ENCODE measurements at places on chromosomes 1 and 21.

GRCh38 chr1:155126556-155127104 lies 1.0 kb upstream of the EFNA1 start:
- peak; percentile 36 for DNase-seq

GRCh38 chr1:68706639-68707317 lies 209.9 kb upstream of the DEPDC1 start:
- DNase-seq, result no peak

- DNase-seq, result no peak
These were observed 24.6 kb upstream of the PRDM15 start for GRCh38 chr21:41903559-41904351.

- peak; percentile 75 for DNase-seq
These were observed 77.9 kb downstream of the GALNT2 start for GRCh38 chr1:230144758-230145504.

DNA sequence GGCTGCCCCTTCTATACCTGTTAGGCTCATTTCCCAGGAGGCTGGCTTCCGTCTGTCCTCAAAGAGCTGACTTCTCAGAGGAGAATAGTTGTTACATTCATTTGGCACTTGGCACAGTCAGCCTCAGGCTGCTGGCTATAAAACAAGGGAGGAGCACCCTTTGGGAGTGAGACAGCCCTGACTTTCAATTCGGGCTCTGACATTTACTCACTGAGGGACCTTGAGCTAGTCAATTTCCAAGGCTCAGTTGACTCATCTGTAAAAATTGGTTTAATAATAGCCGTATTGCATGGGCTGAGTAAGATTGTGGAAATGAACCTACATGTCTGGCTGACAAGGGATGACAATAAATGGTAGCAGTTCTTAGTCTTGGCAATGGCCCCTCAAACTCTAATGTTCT lies 13.7 kb downstream of the ALX3 start:
- DNase-seq, result no peak

GRCh38 chr21:37753122-37753599 lies 163.1 kb downstream of the KCNJ6 start:
- DNase-seq, result no peak

DNA sequence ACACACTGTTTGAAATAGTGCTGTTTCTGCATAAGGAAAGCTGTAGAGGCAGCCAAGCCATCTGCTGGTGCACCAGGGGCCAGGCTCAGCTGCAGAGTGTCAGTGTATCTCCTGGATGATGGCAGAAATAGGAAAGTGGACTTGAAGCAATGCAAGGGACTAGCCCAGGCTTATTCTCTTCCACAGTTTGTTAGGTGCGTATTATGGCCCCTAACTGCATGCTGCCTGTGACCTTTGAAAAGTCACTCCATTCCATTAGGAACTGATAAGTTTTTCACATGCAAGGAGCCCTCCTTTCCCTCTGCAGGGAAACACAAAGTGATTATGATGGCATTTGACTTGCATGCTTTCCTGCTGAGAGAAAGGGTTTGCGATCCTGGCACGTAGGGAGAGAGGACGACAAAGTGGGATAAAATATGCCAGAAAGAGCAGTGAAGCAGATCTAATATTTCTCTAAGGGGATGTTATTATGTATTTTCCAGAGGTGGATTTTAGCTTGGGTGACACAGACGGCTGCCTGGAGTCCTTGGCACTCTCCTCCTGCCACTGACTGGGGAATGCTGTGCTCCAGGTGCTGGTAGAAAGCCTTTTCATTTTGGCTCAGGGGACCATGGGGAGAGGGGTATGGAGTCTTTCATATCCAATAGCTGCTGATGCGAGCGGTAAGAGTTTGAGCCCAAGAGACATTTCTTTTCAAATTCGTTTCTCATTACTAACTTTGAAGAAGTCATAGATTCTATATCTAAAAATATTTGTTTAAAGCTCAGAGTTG lies 402.1 kb upstream of the B3GALT2 start:
- DNase-seq, result no peak

DNA sequence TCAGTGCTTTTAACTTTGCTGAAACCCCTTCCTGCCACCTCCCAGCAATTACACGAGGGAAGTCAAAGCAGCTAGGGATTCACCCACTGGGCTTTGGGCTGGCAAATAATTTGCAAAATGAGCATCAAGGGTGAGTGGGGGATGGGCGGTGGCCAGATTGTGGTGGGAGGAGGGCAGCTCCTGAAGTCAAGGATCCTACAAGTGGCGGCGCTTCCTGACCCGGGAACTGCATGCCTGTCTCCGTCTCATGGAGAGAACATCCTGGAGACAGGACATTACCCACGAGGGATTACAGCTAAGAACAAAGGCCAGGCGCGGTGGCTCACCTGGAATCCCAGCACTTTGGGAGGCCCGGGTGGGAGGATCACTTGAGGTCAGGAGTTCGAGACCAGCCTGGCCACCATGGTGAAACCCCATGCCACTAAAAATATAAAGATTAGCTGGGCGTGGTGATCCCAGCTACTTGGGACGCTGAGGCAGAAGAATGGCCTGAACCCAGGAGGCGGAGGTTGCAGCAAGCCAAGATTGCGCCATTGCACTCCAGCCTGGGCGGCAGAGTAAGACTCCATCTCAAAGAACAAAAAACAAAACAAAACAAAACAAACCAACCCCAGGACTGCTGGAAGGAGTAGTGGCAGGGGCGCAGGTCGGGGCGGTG lies 12.9 kb downstream of the TTC34 start:
- no peak for DNase-seq

DNA sequence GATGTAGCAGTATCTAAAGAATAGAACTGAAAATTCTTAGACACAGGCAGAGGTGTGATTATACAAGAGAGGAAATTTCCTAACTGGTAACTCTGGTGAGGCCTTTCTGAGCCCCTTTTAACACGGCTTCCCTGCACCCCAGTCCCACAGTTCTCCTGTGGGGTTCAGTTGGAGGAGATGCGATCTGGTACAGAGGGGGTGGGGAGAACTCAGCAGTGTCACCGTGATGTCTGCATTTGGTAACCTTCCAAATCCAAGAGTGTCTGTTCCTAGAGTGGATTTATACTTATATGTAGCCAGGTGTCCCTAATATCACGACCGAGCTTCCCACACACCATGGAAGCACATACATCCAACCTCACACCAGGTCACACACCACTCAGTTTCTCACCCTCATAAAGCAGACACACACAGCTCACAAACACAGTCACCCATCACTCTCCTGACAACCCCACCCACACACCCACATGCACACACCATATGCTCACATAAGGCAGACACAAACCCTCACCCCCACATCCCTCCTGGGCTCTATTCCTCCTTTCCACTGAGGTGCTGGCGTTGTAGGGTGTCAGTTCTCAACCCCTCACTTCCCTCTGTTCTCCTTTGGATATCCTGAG lies 48.5 kb downstream of the RHBG start:
- no peak for DNase-seq

DNA sequence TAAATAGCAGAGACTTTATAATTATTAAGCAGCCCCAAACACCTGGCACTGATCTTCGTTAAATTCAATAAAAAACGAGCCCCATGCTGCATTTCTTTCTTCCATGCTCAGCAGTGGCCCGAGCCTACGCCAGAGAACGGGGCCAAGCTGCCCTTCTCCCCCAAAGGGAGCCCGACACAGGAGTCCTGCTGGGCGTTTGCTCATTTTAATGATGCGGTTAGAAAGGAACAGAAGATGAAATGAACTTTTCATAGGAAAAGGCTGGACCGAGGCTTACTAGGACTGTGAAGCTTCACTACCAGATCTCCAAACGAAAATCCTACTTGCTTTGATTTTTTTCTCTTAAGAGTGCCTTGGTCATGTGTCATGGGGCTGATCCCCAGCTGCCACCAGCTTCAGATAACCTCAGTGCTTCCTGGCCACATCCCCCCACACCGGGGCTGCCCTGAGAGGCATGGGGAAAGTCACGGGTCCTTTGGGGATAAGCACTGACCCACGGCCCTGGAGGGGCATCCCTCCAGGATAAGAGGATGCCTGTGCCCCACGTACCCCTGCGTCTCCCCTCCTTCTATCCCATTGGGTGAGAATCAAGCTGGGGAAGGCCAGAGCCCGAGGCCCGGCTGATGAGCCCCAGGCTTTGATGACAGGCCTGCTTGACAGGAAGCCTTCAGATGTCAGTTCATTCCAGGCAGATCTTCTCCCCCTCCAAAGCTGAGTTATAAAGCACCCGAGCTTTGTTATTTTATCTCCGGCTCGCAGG lies 34.2 kb downstream of the PGBD5 start:
- no peak for DNase-seq

DNA sequence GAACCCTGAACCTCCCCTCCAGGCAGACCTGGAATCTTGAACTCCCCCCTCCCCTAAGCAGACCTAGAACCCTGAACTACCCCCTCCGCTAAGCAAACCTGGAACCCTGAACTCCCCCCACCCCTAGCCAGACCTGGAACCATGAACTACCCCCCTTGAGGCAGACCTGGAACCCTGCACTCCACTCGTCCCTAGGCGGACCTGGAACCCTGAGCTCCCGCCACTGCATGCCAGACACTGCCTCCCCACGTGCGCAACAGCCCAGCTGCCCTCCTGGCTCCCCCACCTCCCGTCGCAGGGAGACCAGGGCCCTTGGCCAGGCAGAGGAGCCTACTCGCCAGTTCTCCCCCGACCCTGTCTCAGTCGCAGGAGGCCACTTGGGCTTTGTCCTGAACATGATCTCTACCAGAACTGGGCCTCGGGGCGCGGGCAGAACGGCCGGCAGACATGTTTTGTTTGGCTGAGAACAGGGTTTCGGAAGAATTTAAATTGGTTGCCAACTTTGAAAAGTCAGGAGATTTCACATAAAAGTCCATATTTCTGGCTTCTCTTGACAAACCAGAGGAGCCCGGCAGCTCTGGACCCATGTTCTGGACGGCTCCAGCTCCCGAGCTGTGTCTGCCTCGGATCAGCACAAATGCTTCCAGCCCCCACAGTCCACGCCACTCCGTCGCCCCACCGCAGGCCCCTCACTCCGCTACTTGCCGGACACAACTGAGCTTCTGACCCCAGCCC lies 9.2 kb upstream of the PLEKHG5 start:
- DNase-seq, result no peak

- DNase-seq, result no peak
These were observed 543.2 kb upstream of the CXADR start for GRCh38 chr21:16969636-16970035.

- DNase-seq, result peak; percentile 77
These were observed 148.5 kb downstream of the TENT5C start for GRCh38 chr1:117754061-117754969.

DNA sequence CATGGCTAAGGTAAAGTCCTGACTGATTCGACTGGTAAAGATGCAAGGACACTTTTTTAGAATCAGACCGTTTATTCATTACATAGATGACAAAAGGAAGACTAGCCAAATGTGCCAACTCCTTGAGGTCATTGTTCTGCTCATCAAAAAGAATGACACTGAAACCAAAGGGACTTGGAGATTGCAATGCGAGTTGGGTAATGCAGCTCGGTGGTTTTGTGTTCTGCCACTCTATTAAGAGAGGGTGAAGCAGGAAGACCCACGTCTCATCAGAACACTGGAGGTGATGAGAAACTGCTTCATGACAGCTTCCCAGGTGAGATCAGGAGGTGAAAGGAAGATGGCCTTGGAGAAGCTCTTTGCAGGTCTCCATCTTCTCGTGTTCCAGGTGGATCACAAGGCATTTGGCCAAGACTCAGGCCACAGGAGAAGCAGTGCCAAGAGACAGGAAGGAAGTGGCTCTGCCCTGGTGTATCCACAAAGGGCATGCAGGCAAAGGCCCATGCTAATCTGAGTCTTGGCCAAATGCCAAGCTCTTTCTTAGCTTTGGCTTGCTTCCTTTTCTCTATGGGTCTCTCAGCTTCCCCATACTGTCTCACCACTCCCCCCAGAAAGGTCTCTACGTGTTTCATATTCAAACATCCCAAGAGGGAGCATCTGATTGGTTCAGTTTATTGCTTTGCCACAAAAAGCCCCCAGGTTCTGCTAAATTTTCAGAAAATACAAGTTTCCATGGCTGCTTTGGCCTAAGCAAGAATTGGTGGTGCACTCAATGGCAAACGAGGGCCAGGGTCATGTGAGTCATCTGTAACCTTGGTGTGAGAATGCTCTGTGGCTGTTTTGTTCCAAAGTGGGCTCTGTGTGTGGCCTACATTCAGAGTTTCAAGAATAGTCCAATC lies 5.7 kb upstream of the CCT8 start:
- DNase-seq, result peak; percentile 65

GRCh38 chr1:87712261-87713010 lies 383.8 kb downstream of the LMO4 start:
- DNase-seq, result no peak

- no peak for DNase-seq
These were observed 457 bp downstream of the VAV3 start for GRCh38 chr1:107964336-107965109.

DNA sequence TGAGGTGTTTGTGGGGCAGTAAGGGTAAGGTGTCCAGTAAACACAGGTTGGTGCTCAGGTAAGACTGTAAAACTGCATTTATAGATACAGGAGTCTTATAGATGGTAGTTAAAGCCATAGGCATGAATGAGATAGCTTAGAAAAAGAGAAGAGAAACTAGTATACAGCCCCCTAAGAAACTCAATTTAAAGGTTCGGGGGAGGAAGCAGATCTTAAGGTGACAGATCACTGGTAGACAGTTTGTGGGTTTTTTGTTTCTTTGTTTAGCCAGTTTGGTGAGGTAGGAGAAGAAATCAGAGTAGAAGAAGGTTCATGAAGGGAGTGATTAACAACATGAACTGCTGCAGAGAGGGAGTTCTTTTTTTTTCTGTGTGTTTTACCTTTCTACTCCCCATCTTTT lies 6.1 kb upstream of the AGO3 start:
- no peak for DNase-seq

GRCh38 chr1:22428672-22429071 lies 23.0 kb upstream of the ZBTB40 start:
- DNase-seq, result peak; percentile 82

GRCh38 chr1:24503059-24503751 lies 569 bp downstream of the RCAN3 start:
- DNase-seq, result no peak

GRCh38 chr1:157697781-157698569 lies 2.6 kb downstream of the FCRL3 start:
- no peak for DNase-seq

DNA sequence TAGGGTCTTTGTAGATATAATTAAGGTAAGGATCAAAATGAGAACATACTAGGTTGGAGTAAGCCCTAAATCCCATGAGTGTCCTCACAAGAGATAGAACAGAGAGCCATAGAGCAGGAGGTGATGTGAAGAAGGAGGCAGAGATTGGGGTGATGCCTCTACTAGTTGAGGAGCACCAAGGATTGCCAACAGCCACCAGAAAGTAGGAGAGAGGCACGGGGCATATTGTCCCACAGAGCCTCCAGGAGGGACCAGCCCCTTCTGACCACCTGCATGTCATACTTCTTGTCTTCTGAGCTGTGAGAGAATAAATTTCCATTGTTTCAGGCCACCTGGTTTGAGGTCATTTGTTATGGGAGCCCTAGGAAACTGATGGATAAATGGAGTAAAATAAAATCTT lies 363.3 kb downstream of the RPS6KC1 start:
- DNase-seq, result no peak

DNA sequence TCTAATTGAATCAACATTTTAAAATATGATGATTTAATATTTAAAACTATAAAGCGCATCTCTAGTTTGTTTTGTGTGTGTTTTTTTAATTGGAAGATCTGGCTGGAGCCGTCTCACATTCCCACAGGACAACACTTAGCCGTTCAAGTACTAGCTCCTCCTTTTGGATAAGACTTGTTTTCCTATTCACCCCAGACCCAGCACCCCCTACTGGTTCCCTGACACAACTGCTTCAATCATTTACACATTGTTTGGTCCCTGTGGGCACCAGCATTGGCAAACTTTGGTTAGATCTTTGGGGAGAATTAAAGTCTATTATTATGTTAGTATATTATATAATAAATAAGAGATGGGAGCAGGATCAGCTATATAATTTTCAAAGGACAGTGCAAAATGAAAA lies 34.5 kb downstream of the TYW3 start:
- peak; percentile 42 for DNase-seq
